Substantia nigra (tissue), 51 donors: ENCODE measurements at places on chromosomes 2 and 18.

- no peak for DNase-seq
These were observed 27.7 kb downstream of the EIF2AK3 start for GRCh38 chr2:88599527-88599926.

DNA sequence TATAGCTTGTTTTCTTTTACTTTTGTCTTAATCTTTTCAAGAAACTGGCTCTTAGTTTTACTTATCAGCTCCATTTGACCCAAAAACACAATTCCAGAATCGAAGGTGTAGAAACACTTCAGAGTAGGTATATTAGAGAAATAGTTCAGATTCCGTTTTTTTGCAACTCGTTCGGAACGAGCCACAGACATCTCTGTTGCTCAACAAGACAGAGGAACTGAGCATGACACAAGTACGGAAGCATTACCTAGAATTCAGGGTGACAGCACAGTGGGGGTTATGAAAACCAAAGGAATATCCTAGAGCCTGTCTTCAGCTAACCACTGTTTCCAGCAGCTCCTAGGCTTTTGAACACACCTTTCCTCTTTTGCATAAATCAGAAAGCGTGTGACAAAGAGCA, 5.0 kb downstream of the HRH4 start:
- no peak for DNase-seq

DNA sequence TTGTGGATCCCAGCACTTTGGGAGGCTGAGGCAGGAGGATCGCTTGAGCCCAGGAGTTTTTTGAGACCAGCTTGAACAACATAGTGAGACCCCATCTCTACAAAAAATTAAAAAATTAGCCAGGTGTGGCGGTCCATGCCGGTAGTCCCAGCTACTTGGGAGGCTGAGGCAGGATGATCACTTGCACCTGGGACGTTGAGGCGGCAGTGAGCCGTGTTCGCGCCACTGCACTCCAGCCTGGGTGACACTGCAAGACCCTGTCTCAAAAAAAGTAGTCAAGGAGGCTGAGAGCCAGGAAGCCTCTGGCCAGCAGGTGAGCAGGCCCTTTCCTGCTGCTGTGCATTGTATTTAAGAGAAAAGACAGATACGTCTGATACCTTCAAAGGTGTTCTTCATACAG, 11.1 kb upstream of the PROC start:
- no peak for DNase-seq

GRCh38 chr18:45122506-45122905, 441.8 kb downstream of the SETBP1 start:
- no peak for DNase-seq

GRCh38 chr18:67010919-67011318, 407.0 kb upstream of the CDH19 start:
- no peak for DNase-seq

- DNase-seq, result no peak
These were observed 20.7 kb downstream of the SLC19A3 start for GRCh38 chr2:227696990-227697679.

- no peak for DNase-seq
These were observed 125.3 kb downstream of the ANTXR1 start for GRCh38 chr2:69138247-69138772.

DNA sequence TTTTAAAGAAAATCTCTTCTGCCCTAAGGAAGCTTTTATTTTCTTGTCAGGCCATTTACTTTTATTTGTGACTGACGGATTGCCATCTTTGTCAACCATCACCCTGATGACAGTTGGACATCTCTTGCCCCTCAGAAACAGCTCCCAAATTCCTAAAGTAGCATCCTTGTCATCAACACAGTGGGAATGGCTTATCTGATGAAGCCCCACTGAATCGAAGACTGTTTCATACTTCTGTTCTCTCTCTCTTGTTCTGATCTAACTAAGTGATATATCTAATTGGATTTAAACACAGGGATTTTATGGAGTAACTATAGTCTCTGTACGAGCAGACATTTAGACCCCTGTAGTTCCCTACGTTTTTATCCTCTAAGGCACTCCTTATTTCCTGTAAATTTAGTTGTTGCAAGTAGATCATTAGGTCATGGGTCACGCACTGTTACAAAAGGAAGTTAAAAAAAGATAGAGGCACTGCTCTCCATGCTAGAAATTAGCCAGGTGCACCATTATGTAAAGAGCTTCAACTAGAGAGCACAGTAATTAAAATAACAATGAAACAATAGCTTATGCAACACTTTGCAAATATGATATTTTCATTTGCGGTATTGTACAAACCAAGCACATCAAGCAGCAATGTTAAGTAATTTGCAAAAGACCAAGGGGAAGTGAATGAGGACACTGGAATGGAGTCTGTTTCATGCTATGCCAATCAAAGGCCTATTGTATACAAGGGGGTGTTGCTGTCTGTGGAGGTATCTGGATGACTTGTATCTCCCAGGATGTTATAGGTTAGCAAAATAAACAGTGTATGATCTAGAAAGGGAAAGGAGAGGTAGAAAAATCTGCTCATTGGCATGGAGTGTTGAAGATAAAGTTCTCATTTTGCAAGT, 284.7 kb downstream of the LRRTM1 start:
- DNase-seq, result no peak

- DNase-seq, result no peak
These were observed 660.1 kb upstream of the SLC8A1 start for GRCh38 chr2:41111836-41112627.

- no peak for DNase-seq
These were observed 2.3 kb downstream of the MYO1B start for GRCh38 chr2:191247381-191248057.

GRCh38 chr2:205659922-205660321, 22.4 kb upstream of the NRP2 start:
- no peak for DNase-seq

- no peak for DNase-seq
These were observed 32.9 kb upstream of the NDUFV2 start for GRCh38 chr18:9069601-9070000.

DNA sequence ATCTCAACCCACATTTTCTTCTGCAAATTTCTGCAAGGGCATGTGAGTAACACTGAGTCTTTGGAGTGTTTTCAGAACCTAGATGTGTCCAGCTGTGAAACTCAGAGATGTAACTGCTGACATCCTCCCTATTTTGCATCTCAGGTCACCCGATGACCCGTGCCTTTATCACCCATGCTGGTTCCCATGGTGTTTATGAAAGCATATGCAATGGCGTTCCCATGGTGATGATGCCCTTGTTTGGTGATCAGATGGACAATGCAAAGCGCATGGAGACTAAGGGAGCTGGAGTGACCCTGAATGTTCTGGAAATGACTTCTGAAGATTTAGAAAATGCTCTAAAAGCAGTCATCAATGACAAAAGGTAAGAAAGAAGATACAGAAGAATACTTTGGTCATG, 8.0 kb downstream of the UGT1A1 start:
- DNase-seq, result no peak

DNA sequence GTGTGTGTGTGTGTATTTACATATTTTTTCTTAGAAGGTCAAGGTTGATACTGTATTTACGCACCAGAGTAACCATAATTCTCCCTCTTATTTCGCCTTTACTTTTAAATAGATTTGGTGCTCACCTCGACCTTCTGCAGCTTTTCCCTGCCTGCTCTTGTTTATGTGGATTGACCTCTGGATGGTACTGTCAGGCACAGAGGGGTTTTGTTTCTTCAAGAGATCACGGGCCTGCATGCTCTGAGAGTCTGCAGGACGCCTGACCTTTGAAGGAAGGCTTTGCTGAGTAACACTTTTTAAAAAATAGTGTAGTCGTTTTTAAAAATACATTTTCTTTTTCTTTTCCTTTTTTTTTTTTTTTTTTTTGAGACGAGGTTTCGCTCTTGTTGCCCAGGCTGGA, 18.1 kb upstream of the EFHD1 start:
- DNase-seq, result no peak

- no peak for DNase-seq
These were observed 6.9 kb downstream of the MBD5 start for GRCh38 chr2:148027822-148028221.

DNA sequence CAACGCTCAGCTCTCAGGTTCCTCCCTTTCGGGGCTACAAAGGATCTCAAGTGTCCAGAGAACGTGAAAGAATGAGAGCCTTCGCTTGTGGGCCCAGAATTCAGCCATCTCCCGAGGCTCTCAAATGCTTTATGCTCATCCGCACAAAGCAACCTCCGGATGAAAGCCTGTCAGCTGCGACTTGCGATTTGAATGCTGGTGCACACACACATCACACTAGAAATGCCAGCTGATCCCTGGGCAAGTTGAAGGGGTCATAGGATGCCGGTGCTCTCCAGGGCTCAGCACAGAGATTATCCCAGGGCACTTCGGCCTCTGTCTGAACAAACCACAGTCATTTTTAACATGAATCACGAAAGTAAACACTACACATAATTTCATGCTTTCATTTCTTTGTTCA, 141.8 kb upstream of the MYT1L start:
- DNase-seq, result no peak

DNA sequence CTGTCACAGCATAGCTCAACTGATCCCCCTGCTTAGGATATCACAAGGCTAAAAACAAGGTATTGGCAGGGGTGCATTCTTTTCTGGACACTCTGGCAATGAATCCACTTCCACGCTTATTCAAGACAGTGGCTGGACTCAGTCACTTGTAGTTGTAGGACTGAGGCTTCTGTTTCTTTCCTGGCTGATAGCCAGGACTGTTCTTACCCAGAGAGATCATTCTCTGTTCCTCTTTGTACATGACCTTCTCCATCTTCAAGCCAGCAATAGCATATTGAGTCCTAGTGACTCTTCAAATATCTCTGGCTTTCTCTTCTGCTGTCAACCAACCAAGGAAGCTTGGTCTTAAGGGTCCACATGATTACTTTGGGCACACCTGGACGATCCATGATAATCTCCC, 241.3 kb downstream of the RBM43 start:
- no peak for DNase-seq

GRCh38 chr18:59006461-59007067, 133.1 kb upstream of the SEC11C start:
- DNase-seq, result no peak
